ENCODE measurements at places on chromosomes 7 and 10.

- no peak for DNase-seq
Observed at GRCh38 chr10:27699776-27700175, 45.8 kb downstream of the MKX start.

GRCh38 chr10:44809647-44810046 lies 101.5 kb upstream of the TMEM72 start:
- no peak for DNase-seq

GRCh38 chr10:21962358-21962757 lies 41.2 kb downstream of the DNAJC1 start:
- DNase-seq = no peak

GRCh38 chr7:140390034-140390433 lies 8.3 kb downstream of the SLC37A3 start:
- no peak for DNase-seq

DNA sequence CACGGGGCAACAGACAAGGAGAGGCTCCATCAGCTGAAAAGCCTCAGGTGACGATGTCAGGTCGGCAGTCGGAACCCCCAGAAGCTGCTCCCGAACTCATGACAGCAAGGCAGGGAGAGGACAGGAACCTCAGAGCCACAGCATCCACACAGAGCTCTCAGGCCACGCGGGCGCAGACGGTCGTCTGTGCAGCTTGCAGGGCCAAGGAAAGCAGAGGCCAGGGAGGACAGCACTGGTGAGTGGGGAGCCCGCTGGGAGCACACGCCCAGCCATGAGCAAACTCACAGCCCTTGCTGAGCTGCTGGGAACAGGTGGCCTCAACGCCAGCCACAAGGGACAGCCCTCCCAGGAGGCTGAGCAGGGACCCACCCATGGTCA lies 138.9 kb downstream of the MAD1L1 start:
- no peak for DNase-seq

- no peak for DNase-seq
Observed at GRCh38 chr7:153331427-153331826, 571.9 kb downstream of the ACTR3B start.

GRCh38 chr7:4733936-4734528 lies 41.4 kb upstream of the AP5Z1 start:
- no peak for DNase-seq

GRCh38 chr10:22316286-22317075 lies at the start of gene COMMD3:
Gene COMMD3 (plus strand): TSS chr10:22316388. CDS start chr10:22316418, 30 bp downstream.
- peak; percentile 89 for DNase-seq

DNA sequence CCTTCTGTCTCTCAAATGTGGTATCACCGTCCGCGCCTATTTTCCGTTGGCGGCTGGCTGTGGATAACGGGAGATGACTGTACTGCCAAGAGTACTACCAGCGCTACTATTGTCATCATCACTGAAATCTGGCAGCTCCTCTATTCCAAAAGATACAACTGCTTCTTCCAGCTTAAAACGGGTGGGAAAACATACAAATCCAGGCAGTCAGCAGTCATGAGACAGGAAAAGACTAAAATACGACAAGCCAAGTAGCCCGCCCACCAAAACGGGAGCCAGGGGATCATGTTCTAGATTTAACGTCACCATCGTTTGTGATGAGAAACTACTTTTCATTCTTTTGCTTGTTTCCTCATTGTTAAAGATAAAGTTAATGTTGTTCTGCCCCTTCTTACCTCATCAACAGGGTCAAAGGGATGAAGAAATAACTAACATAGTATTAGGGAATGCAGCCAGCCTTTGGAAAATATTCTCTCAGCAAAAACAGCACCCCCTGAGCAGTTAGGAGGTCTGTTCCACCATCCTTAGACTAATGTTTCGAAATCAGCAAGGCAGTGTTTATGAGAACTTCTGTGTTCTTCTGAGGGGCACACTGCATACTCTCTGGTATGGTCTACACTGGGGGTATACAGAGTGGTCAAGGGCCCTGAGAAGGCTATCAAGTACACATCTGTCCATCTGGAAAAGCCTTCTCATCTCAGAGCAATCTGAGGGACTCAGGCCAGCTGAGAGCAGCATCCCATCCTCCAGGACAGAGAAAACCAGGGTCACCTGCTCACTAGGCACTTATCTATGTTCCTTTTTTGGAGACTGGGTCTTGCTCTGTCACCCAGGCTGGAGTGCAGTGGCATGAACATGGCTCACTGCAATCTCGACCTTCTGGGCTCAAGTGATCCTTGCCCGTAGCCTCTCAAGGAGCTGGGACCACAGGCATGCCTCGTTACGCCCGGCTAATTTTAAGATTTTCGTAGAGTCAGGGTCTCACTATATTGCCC lies 47.5 kb downstream of the GNA12 start:
- no peak for DNase-seq

DNA sequence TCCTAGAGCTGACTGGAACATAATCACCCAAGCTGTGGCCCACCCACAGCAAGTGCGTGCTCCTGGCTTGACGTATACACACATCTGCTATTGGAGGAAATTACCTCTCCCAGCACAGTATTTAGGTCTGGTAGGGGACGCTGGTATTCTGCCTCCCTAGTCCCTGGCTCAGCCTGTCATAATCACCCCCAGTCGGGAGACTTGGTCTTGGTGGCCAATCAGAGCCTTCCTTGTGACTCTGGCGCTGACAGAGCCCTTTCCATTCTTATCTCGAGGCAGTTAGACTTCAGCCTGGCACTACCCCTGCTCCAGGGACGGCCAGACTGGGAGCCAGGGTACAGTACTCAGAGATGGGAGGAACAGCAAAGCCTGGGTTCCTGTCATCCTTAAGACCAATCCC lies 14.3 kb upstream of the PRKAG2 start:
- DNase-seq = no peak

DNA sequence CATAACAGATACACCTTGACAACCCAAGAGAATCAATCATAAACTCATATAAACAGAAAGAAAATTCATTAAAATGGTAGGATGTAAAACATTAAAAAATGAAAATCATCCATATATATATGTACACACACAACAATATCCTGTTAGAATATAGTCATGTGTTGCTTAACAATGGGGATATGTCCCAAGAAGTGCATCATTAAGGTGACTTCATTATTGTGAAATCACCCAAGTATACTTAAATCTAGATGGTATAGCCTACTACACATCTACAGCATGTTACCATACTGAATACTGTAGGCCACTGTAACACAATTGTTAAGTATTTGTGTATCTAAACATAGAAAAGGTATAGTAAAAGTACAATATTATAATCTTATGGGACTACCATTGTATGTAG lies 115.8 kb upstream of the TMEM168 start:
- DNase-seq = no peak

DNA sequence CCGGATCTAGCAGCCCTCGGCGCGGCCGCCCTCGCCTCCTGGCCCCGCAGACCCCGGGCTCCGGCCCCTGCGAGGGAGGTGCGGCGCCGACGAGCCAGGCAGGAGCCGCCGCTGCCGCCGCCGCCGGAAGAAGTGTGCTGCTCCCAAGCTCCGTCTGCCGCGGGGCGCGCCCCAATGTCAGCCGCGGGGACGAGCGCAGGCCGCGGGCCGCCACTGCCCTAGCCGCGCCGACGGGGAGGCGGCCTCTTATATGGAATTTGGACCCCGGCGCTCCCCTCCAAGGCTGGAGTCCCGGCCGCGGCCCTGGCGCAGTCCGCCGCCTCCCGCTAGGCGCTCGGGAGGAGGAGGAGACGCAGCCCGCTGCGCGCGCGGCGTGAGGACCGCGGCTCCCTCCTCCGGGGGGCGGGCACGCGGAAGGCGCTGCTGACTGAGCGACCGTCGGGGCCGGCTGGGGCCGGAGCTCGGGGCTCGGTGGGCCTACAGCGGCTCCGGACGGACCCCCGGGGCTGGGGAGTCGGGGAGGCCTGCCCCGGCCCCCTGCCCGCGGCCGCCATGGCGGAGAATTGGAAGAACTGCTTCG lies at the start of gene TRIM8:
Gene TRIM8, plus strand, starts transcription at position 414 of the 580 bp plus-strand sequence. Its CDS starts 139 bp downstream, at position 553.
- DNase-seq = peak; percentile 66

DNA sequence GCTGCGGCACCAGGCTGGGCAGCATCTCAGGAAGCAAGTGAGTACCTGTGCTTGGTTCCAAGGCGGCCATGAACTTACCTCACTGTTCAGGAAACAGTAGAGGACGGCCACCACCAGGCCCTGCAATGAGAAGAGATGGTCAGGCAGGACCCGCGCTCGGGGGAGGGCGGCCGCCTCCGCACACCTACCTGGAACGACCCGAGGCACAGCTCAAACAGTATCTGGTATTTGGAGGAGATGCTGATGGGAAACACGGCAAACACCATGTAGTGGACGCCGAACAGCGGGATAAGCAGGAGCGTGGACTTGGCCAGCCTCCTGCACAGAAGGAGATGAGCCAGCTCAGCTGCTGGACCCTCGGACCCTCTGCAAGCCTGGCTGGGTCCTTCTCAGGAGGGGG lies 112.9 kb downstream of the VIPR2 start:
- DNase-seq = no peak

DNA sequence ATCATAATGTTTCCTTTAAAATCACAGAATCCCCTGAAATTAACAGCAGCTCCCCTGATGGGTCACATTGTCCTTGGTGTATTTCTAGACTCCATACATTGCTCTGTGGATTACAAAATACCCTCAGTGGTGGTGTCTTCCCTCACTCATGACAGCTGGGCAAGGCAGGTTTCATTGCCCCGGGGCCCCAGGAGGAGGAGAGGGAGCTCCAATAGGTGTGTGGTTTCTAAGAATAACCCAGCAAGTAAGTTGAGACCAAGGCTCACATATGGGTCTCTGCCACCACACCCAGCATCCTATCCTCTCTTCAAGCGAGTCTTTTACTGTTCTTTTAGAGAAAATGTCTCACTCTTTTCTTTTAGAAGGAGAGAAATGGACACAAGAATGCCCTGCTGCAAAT lies 63.6 kb downstream of the PKD1L1 start:
- DNase-seq = no peak

- no peak for DNase-seq
Observed at GRCh38 chr10:133163889-133164815, 4.1 kb downstream of the KNDC1 start.

DNA sequence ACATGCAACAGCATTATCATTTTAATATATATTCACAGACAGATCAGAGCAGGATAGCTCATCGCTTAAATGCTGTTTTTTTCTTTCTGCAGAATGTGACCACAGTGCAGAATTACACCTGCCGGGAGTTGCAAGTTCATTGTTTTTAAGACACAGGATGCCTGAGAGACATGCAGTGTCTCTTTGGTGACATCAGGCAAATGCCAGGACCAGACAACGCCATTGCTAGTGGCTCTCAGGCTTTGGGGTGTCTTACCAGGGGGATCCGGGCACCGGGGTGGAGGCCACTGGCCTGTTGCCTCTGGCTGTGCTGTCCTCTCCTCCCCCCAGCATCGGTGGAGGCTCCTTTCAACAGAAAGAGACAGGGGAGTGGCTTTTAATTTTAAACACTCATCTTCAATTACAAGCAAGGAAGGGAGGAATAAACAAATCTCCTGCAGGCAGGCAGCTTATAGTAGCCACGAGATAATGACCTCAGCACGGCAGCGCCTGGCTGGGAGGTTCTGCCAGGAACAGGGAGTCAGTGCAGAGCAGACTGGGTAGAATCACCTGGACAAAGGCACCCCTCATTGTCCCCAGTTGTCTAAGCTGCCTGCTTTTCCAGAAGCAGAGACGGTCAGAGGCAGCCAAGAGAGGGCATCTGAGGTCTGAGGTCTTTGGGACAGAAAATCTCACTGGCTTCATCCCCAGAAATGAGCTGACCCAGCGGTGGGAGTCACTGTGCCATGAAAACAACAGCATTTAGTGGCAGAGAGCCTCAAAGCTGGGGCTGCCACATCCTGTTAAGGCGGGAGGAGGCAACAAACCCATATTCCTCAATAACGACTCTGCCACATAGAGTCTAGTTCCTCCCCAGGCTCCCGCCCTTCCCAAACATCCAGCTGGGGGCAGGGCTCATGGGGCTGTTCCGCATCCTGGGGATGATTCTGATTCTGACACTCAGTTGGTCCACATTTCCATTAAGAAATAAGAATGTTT lies 148.4 kb downstream of the TCERG1L start:
- DNase-seq = no peak

DNA sequence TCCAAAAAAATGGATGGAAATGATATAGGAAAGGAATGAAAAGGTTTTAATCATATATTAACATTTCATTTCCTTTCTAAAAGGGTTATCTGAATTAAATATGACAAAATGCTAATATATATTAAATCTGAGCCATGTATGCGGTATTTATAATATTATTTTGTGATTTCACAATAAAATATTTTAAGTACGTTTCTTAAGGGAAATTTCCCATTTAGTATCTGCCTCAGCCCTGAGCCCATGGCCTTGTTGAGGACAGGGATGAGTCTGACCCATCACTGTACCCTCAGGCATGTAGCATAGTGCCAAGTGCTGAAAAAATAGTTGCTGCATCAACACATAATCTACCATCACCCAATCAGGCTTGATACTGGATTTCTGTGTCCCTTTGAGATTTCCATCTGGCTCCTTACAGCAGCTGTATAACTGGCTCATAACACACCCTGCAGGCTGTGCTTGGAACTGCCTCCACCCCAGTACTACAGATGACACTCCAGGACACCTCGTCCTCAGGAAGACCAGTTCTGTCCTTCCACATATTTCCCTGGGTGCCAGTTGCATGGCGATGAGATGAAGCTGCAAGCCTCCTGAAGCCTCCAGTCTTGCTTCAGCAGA lies 59.4 kb upstream of the ASAH2 start:
- DNase-seq = peak; percentile 19

DNA sequence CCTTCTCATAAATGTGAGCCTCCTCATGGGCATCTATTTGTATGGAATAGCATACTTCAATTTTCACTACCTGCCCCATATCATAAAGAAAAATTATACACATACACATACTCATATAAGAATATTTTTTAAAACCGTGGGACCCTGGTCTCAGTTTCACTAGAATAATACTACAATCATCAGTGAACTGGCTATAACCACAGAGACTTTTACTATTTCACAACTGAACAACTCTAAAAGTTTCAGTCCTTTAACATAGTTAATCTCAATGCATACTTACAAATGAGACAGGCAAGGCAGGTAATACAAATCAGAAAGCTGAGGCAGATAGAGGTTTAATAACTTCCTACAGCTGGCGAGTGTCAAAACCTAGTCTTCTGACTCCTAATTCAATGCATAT lies 83.1 kb downstream of the LRRN3 start:
- no peak for DNase-seq

GRCh38 chr7:76149847-76150691 lies 51.6 kb upstream of the SRRM3 start:
- DNase-seq = no peak

- DNase-seq = no peak
Observed at GRCh38 chr7:158275711-158276413, 311.8 kb downstream of the PTPRN2 start.

DNA sequence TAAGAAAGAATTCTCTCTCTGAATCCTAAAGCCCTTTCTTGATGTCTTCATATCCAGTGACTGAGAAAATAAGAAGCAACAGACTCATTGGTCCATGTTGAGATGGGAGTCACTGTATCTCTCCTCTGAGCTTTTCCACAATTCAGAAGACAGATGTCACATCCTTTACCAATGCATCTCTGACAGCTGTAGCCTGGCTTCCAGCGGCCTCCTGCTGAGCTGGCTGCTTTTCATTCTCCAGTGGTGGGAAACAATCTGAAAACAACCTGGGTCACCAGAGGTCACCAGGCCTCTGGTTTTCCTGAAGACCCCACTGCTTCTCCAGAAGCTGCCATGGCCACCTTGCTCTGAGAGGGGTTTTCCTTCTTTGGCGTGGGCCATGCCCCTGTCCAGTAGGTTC lies 18.3 kb upstream of the RPA3 start:
- DNase-seq = no peak

All from MM.1S (cell line).